AG04449 (cell line): ENCODE measurements at places on chromosomes 5 and 9.

DNA sequence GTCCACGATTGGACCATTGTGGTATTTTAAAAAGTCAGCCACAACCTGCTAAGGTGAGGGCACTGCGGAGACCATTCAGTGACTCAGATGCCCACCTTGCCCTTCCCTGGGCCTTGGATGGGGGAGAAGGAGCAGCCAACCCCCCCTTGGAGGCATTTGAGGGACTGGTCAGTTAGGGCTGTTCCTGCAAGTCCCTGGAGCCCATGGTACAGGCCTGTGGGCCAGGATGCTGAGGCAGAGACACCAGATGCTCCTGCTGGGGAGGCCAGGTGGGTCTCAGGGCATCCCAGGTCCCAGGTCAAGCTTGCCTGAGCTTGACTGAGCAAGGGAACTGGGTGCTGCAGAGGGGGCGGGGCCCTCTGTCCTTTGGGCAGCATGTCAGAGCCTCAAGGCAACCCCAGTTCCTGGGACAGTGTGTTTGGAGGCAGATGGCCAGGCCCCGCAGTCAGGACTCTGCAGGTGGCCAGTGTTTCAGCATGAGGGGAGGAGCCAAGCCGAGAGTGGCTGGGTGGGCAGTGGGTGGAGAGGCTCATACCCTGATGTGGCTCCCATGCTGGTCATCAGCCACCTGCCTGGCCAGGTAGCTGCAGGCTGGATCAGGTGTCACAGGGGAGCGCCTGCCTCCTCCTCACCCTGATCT lies 27.5 kb downstream of the SLC6A3 start:
- no peak for DNase-seq

DNA sequence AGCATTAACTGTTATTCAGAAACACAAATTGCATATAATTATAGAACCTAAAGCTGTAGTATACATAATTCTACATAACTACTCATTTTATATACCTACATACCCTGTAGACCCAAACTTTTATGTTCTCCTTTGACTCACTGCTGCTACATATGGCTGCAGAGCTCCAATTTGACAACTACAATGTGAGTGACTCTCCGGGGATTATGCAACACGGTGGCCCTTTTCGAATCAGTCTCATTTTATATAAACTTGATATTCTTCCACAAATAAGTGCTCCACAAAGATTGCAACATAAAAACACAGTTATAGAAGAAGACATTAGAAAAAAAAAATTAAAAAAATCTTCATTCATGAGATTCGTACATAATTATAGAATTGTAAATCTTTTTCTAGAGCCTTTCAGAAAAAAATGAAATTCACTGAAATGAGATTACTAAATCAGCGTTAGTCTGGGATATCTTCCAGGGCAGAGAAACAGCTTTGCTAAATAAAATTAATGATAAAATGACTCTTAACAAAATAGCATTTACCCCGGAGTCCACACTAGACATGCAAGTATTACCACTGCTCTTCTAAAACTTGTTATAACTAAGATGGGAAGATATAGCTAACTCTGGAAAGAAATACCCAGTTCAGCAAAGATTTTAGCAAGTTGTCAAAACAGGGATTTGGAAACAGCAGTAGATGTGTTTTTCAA lies 52.6 kb downstream of the SRFBP1 start:
- DNase-seq: no peak

DNA sequence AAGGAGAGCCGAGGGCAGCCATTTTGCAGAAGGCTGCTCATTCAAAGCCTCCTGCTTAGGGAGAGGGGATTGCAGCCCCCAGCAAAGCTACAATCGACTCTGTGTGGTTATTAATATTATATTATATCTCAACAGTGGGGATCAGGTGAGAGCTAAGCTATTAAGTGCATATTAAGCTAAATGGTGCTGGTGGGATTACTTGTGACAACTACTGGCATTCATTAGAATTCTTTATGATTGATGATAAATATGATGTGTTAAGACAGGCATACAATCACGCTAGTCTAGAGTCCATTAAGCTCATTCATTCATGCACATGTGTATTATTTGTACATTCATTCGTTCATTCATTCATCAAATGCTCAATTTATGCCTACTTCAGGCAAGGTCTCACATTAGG lies 23.0 kb downstream of the COL15A1 start:
- DNase-seq: no peak

- DNase-seq: no peak
Measured at GRCh38 chr5:112141582-112141981, 277.5 kb downstream of the EPB41L4A start.

GRCh38 chr5:67163231-67163756 lies 33.3 kb downstream of the CD180 start:
- DNase-seq: no peak

GRCh38 chr5:84635235-84636055 lies 250.8 kb upstream of the EDIL3 start:
- DNase-seq: no peak

GRCh38 chr9:123470121-123470782 lies 114.3 kb downstream of the CRB2 start:
- DNase-seq: no peak

DNA sequence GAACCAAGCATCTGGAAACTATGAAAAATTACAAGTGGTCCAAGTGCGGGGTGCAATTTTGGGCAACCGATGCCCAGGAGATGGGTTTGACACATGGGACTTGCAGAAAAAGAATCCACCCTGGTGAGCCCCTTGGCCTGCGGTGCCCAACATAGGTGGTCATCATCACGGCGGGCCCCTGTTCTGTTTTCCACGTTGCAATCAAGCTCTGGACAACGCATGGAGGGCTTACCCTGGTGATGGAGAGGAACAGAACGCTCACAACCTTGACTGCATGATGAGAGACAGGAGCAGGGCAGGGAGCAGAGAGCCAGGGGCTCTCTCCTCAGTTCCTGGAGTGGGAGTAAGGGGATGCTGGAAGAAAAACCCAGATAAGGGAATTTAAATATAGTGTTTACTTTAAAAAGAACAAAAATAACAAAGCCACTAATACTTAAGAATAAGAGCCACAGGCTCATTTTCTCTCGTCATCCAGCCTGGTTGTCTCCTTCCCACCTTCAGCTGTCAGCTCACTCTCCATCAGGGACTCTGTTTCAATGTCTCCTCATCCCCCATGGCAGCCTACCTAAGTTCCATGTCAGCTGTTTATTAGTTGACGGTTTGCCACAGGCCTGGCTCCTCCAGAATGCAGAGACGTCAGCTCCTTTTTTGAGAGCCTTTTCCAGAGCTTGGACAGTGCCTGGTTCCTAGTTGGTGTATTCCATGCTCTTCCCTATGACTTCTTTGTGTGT lies 172.1 kb downstream of the GADD45G start:
- DNase-seq: no peak

GRCh38 chr9:127628758-127629467 lies 16.8 kb downstream of the STXBP1 start:
- no peak for DNase-seq

DNA sequence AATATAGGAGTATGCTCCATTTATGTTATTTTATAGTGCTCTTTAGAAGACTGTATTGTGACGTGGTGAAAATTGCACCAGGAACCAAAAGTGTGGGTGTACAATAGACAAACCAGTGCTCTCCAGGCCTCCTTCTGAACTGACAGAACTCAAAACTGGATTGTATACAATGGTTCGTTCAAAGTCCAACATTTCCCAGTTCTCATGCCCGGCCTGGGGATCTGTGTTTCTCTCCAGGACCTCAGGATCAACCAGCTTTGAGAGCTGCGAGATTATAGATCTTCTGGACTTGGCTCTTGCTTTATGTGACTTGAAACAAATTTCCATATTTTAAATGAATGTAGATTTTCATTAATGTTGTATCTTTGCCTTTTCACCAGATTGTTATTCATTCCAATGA lies 60.8 kb upstream of the CER1 start:
- DNase-seq: no peak

DNA sequence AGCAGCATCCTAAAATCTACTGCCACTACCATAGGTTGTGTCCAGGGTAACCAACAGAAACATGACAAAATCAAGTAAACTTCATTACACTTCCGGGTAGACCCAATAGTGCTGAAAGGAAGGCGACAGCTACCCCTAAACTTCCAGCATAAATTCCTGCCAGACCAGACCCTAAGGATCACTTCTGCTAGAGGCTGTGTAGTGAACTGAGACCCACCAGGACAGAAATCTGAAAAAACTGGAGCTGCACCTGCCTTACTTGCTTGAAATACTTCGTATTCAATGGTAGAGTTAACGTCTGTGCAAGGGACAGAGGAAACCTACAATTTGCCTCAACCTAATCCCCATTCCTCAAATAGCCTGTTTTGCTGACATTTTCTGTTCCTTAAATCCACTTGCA lies 1.0 kb upstream of the SECISBP2 start:
- DNase-seq: no peak

GRCh38 chr5:80246001-80246758 lies 9.7 kb downstream of the SERINC5 start:
- DNase-seq: no peak

DNA sequence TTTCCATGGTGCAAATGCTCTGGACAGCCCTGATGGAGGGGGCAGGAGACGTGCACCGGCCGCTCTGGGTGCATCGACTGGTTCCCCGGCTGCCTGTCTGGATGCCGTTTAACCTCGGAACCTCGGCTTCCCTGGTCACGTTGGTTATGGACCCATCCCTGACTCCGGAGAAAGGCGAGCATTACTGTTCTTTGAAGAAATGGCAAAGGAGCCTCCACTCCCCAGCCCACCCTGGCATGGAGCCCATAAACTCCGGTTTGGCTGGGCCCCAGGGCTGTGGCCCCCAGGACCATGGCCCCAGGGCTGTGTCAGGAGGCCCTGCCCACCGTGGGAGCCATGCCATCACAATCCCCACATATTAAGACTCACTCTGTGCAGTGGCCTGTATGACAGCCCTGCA lies 28.9 kb downstream of the DBH start:
- no peak for DNase-seq

GRCh38 chr5:17076272-17076671 lies 140.2 kb upstream of the MYO10 start:
- no peak for DNase-seq

- DNase-seq: no peak
Measured at GRCh38 chr5:66821688-66822429, 225.7 kb downstream of the MAST4 start.

DNA sequence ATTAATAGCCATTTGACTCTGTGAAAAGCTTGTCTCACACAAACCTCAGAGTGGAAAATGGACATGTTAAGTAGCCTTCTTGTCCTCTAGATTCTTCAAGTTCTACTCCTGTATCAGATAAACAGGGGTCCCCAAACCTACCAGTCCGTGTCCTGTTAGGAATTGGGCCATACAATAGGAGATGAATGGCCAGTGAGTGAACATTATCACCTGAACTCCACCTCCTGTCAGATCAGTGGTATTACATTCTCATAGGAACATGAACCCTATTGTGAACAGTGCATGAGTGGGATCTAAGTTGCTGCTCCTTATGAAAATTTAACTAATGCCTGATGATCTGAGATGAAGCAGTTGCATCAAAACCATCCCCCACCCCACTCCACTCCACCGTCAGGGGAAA lies 136.3 kb downstream of the TMEM232 start:
- DNase-seq: no peak
